Neural progenitor cell (in vitro differentiated cells): ENCODE measurements at places on chromosomes 2 and 18. TPM values are rescaled to one million over a fixed set of nuclear protein-coding genes. Genes with fewer than 3 reads are reported as not detected.

The ABCB11 gene
- total RNA-seq, result 0.09 TPM in 1 of 2 replicates, not detected in the other

The ZBTB7C gene
- 0.15 and 2.3 TPM in 2 replicates for total RNA-seq

The RIF1 gene
- total RNA-seq, result 74.3 and 96.4 TPM in 2 replicates

The TTR gene
- total RNA-seq, result 1.8 TPM in 1 of 2 replicates, not detected in the other

The TM4SF20 gene
- total RNA-seq, result not detected in 2 replicates

The ALKAL2 gene
- total RNA-seq, result not detected in 2 replicates

The MEP1B gene
- total RNA-seq, result not detected in 2 replicates

The GMPPA gene
- 23.8 and 49.3 TPM in 2 replicates for total RNA-seq

The HSBP1L1 gene
- total RNA-seq, result 1.7 TPM in 1 of 2 replicates, not detected in the other

The MYL1 gene
- not detected in 2 replicates for total RNA-seq

The ERFE gene
- 0.09 TPM in 1 of 2 replicates, not detected in the other for total RNA-seq

The PCARE gene
- total RNA-seq, result not detected in 2 replicates

DNA sequence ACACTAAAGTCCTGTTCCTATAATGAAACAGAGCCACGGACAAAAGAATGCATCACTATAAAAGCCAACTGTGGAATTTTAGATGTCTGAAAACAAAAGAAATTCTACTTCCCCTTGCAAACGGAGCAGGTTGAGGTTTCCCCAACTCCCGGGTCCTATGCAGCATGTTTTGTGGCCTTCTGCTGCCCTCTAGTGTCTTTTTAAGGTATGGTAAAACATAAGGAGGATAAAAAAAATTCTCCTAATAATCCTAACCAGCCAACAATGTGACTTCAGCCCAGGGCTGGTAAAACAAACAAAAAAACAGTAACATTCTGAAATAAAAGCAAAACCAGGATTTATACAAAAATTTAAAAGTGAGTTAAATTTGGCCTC is 539.5 kb downstream of the NRXN1 start:
- H3K27me3 ChIP-seq, result no peaks in the 10 kb centered on the region
- no peaks in the 10 kb centered on the region for H3K4me1 ChIP-seq
- peak; percentile 74 for DNase-seq
- H3K4me3 ChIP-seq, result no peak overlapping the region
- no peaks in the 10 kb centered on the region for H3K36me3 ChIP-seq

- H3K27ac ChIP-seq, result no peak overlapping the region
- peaks cover 92% of the 10 kb centered on the region for H3K27me3 ChIP-seq
- peak; percentile 64 for DNase-seq
- H3K4me1 ChIP-seq, result peaks cover 39% of the 10 kb centered on the region
- no peaks in the 10 kb centered on the region for H3K36me3 ChIP-seq
Observed at GRCh38 chr18:26550998-26551694, 2.8 kb upstream of the KCTD1 start.

DNA sequence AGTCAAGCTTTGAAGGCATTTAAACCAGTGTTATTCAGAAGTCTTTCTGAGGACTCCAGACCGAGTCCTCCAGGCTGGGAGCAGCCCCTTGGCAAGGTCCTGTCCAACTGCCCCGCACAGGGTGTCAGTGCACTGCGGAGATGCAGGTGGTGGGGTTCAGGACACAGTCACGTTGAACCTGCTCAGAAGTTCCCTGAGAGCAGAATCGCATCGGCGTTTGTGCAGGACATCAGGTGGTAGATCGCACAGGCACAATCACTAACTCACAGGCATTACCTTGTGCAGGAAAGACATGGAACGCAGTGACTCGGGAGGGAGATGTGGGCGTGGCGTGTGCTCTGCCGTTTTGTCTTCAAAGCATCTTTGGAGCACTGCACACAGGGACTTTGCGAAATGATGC is 10.4 kb downstream of the COPS9 start:
- no peaks in the 10 kb centered on the region for H3K27me3 ChIP-seq
- no peaks in the 10 kb centered on the region for H3K4me1 ChIP-seq
- no peak overlapping the region for H3K27ac ChIP-seq
- no peaks in the 10 kb centered on the region for H3K36me3 ChIP-seq
- no peak overlapping the region for H3K4me3 ChIP-seq
- no peak for DNase-seq

DNA sequence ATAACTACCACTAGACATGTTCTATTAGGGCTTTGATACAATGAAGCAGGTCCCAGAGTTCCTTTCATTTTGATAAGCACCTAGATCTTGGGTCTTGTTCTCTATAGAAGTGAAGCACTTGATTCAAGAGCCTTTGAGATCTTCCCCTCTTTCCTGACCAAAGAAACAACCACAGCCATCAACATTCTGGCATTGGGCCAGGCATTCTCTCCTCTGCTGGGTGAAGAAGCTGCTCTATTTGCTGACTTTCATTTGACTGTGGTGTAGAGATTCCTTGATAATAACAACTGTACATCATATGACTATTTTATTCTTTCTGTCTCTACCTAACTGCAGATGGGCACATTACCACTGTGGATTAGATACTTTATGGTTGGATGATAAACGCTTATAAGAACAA is 96.6 kb upstream of the LYPD1 start:
- H3K36me3 ChIP-seq, result no peaks in the 10 kb centered on the region
- H3K27me3 ChIP-seq, result no peaks in the 10 kb centered on the region
- H3K27ac ChIP-seq, result no peak overlapping the region
- DNase-seq, result no peak
- H3K4me1 ChIP-seq, result no peaks in the 10 kb centered on the region

DNA sequence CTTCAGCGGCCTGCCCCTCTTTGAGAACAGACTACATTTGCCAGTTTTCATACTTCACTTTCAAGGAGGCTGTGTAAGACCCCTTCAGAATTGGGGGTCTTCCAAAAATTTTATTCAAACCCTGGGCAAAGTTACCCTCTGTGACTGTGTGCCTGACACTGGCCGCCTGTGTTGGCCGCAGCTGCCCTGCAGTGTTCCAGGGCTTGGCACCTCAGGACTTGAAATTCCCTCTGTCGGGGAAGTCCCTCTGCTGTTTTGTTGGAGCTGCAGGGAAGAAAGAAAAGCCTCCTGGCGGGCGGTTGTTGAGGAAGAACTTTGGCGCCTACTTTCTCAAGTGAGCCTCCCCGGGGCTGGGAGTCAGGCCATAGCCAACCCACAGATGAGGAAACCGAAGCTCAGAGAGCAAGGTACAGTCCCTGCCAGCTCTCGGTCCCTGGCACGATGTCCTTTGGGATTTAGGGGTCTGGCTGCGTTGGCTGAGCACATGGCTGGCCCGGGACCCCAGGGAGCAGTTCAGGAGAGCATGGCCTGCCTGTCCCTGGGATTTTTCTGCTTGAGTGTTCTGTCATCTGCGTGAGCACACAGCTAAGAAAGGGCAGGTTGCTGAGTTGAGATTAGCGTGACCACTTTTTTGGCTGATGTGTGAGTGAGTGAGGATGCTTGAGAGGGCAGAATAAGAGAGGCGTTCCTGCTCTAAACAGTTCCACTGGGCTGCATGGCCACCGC is 17.9 kb upstream of the ASB1 start:
- H3K36me3 ChIP-seq, result no peaks in the 10 kb centered on the region
- no peaks in the 10 kb centered on the region for H3K27me3 ChIP-seq
- no peak overlapping the region for H3K27ac ChIP-seq
- no peak overlapping the region for H3K4me3 ChIP-seq
- no peak for DNase-seq
- H3K4me1 ChIP-seq, result peaks cover 23% of the 10 kb centered on the region

DNA sequence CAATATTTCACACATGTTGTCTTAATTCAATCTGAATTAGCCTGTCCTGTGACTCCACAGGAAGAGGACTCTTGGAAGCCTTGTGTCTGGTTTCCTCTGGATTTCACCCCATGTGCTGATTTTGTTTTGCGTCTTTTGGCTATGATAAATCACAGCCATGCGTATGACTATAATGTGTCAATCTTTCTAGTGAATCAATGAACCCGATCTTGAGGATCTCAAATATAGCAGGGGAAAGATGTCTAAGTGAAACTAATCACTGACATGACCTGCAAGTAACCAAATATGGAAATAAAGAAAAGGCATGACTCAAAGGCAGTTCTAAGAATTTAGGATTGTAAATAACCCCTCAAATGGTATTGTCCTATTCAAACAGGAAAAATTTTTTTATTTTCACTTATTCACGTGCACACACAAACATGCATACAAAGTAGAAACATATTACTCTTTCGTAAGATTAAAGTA is 8.2 kb downstream of the WDFY1 start:
- H3K36me3 ChIP-seq, result no peaks in the 10 kb centered on the region
- H3K27me3 ChIP-seq, result no peaks in the 10 kb centered on the region
- H3K27ac ChIP-seq, result no peak overlapping the region
- no peak overlapping the region for H3K4me3 ChIP-seq

DNA sequence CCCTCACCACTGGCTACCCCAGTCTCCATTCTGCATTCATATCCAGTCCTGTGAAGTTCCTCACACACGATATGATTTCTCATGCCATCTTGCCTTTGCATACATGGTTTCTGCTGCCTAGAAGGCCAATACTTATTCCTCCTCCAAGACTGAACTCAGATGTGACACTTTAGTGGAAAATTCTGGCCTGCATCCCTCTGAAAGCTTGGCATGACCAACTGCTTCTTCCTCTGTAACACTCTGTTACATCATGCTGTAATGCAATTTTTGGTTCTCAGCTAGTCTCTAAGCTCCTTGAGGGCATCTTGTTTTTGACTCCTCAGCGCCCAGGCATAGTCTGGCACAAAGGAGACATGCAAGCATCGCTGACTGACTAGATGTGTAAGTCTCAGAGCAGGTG is 12.6 kb downstream of the FAM161A start:
- H3K36me3 ChIP-seq, result no peaks in the 10 kb centered on the region
- H3K4me3 ChIP-seq, result no peak overlapping the region
- no peaks in the 10 kb centered on the region for H3K27me3 ChIP-seq
- DNase-seq, result no peak
- H3K27ac ChIP-seq, result no peak overlapping the region

- no peaks in the 10 kb centered on the region for H3K36me3 ChIP-seq
- peaks cover 14% of the 10 kb centered on the region for H3K4me1 ChIP-seq
- DNase-seq, result no peak
- H3K27ac ChIP-seq, result no peak overlapping the region
Observed at GRCh38 chr18:59142274-59142673, 2.6 kb downstream of the SEC11C start.

DNA sequence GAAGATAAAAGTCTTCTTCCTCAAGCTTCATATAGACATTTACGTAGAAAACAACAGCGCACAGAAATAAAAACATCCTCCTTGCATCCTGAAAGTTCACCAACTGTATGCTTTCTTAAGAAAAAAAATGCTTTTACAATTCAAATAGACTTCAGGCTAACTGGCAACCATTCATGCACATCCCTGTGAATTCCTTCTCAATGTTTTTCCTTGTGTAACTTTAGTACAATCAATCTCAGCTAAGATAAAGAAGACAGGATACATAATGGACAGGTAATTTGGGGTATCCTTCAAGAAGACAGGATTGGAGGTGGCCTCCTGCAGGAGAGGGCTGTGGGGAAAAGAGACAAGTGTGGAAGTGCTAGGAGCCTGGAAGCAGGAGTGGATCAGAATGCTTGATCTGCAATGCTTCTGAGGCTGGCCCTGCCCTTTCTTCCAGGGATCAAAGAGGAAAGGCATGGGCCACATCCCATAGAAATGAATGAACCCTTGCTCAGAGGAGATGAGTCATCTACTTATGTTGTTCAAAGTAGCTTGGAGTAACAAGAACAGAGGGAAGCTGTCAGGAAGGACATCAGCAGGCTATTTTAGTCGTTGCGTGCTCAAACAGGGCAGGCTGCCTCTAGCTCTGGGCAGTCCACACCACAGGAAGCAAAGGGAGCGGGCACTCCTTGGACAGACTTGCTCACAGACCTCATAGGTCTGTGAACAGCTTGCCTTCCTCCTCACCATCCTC is 126.6 kb downstream of the TMEM131 start:
- DNase-seq, result no peak
- no peak overlapping the region for H3K27ac ChIP-seq
- no peaks in the 10 kb centered on the region for H3K4me1 ChIP-seq
- H3K36me3 ChIP-seq, result no peaks in the 10 kb centered on the region

DNA sequence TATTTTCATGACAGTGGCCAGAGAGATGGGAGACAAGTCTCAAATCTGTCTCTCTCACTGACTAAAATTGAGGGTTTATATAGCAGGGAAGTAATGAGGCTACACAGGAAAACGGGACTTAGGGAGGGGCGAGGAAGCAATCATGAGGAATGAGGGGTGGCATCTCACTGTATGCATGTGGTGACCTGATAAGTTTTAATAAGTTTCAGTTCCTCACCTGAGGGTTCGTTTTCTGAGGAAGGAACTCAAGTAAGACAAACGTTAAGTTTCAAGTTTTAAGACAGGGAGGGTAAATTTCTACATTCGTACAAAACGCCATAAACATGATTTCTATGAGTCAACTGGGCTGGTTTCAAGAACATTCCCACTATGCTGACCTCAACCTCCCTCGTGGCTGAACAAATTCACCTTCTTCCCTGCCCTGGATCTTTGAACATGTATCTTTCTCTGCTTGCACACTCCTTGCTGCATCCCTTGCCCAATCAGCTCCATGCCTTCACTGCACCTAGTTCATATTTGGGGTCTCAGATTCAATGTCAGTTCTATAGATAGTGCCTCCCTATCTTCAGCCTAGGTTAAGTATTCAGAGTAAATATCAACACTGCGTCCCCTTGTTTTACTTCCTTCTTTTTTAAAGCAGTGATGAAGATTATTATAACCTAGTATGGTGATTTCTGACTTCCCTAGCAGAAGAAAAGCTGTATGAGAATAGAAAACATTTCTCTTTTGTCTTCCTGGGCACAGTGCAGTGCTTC is 53.3 kb upstream of the CNTNAP5 start:
- H3K4me1 ChIP-seq, result no peaks in the 10 kb centered on the region
- H3K27ac ChIP-seq, result no peak overlapping the region
- DNase-seq, result no peak
- H3K36me3 ChIP-seq, result no peaks in the 10 kb centered on the region
- H3K4me3 ChIP-seq, result no peak overlapping the region
- no peaks in the 10 kb centered on the region for H3K27me3 ChIP-seq

GRCh38 chr18:57052173-57052572 is 94.7 kb upstream of the BOD1L2 start:
- no peaks in the 10 kb centered on the region for H3K36me3 ChIP-seq
- H3K4me3 ChIP-seq, result no peak overlapping the region
- no peaks in the 10 kb centered on the region for H3K27me3 ChIP-seq
- no peak overlapping the region for H3K27ac ChIP-seq

DNA sequence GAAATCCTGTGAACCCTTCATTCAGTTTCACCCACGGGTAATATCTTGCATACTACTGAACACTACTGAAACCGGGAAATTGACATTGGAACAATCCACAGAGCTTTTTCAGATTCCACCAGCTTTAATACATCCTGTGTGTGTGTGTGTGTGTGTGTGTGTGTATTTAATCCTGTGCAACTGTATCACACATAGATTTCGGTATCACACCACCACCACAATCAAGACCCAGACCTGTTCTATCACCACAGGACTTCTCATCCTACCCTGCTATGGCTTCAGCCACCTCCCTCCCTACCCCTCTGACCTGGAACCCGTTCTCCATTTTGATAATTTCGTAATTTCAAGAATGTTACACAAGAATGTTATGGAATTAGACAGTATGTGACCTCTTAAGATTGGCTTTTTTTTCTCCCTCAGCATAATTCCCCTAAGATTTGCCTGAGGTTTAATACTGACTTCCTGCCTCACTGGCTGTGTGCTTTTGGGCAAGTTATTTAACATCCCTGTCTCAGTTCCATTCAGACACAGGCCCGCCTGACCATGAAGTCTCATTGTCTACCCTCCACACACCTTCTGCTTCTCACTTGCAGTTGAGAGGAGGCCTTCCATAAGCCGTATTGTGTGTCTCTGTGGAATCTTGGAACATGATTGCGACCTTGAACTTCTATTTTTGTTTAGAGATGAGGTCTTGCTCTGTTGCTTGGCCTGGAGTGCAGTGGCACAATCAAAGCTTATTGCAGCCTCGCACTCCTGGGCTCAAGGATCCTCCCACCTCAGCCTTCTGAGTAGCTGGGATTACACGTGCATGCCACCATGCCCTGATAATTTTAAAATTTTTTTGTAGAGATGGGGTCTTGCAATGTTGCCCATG is 14.4 kb upstream of the TMEM131 start:
- H3K27ac ChIP-seq, result no peak overlapping the region
- no peaks in the 10 kb centered on the region for H3K27me3 ChIP-seq
- H3K4me3 ChIP-seq, result no peak overlapping the region
- H3K36me3 ChIP-seq, result no peaks in the 10 kb centered on the region
